ENCODE measurements at places on chromosomes 13 and 19. TPM values are rescaled to one million over a fixed set of nuclear protein-coding genes. Genes with fewer than 3 reads are reported as not detected.

HSPB6 gene
- 0.33 TPM for total RNA-seq

ADGRE2 gene
- total RNA-seq: not detected

LMTK3 gene
- total RNA-seq: 12.7 TPM

CRLF1 gene
- total RNA-seq: 4.4 TPM
